Right renal pelvis (tissue), 4 donors: ENCODE measurements at places on chromosomes 5 and 9. TPM values are rescaled to one million over a fixed set of nuclear protein-coding genes. Genes with fewer than 3 reads are reported as not detected.

The GRXCR2 gene
- polyA plus RNA-seq: not detected

The CRB2 gene
- polyA plus RNA-seq: 34.6 TPM

The STC2 gene
- 2.3 TPM for polyA plus RNA-seq

The ORM1 gene
- 0.30 TPM for polyA plus RNA-seq

The FOXD1 gene
- polyA plus RNA-seq: 13.3 TPM

The AGXT2 gene
- 51.2 TPM for polyA plus RNA-seq

The FRMD3 gene
- 24.6 TPM for polyA plus RNA-seq

The GFRA3 gene
- 2.7 TPM for polyA plus RNA-seq

The NR5A1 gene
- polyA plus RNA-seq: not detected

The TRPM6 gene
- 1.2 TPM for polyA plus RNA-seq

The HMMR gene
- polyA plus RNA-seq: 24.0 TPM

The HRCT1 gene
- not detected for polyA plus RNA-seq

The FOXD4L4 gene
- polyA plus RNA-seq: not detected

The TMEM232 gene
- 7.0 TPM for polyA plus RNA-seq

The SNCAIP gene
- polyA plus RNA-seq: 32.6 TPM

The ADAMTSL2 gene
- 2.9 TPM for polyA plus RNA-seq

The PCDHGA3 gene
- polyA plus RNA-seq: 2.2 TPM

The SPATA31E1 gene
- not detected for polyA plus RNA-seq

The NXNL2 gene
- 3.0 TPM for polyA plus RNA-seq

The MLANA gene
- 1.4 TPM for polyA plus RNA-seq

The IFNE gene
- 0.31 TPM for polyA plus RNA-seq

The MAMDC4 gene
- polyA plus RNA-seq: 6.0 TPM

The ENHO gene
- 0.74 TPM for polyA plus RNA-seq

The CCDC171 gene
- polyA plus RNA-seq: 6.2 TPM

The C9orf153 gene
- polyA plus RNA-seq: 0.16 TPM

The TRIO gene
- polyA plus RNA-seq: 93.0 TPM

The NOXA1 gene
- 5.7 TPM for polyA plus RNA-seq

The ISL1 gene
- not detected for polyA plus RNA-seq

The TMEM252 gene
- 5.1 TPM for polyA plus RNA-seq

The TMEM8B gene
- 31.8 TPM for polyA plus RNA-seq

The RABL6 gene
- polyA plus RNA-seq: 63.4 TPM

The TNC gene
- 411 TPM for polyA plus RNA-seq

The PCDHA12 gene
- 0.10 TPM for polyA plus RNA-seq

The FYB1 gene
- polyA plus RNA-seq: 4.2 TPM

The PGM5 gene
- polyA plus RNA-seq: 46.8 TPM
